Activated T-helper 1 cell treated with anti-CD3 and anti-CD28 coated beads, Interleukin-2, amount 50 U/mL, for 16 hours (primary cell): ENCODE measurements at places on chromosomes 7 and 10.

DNA sequence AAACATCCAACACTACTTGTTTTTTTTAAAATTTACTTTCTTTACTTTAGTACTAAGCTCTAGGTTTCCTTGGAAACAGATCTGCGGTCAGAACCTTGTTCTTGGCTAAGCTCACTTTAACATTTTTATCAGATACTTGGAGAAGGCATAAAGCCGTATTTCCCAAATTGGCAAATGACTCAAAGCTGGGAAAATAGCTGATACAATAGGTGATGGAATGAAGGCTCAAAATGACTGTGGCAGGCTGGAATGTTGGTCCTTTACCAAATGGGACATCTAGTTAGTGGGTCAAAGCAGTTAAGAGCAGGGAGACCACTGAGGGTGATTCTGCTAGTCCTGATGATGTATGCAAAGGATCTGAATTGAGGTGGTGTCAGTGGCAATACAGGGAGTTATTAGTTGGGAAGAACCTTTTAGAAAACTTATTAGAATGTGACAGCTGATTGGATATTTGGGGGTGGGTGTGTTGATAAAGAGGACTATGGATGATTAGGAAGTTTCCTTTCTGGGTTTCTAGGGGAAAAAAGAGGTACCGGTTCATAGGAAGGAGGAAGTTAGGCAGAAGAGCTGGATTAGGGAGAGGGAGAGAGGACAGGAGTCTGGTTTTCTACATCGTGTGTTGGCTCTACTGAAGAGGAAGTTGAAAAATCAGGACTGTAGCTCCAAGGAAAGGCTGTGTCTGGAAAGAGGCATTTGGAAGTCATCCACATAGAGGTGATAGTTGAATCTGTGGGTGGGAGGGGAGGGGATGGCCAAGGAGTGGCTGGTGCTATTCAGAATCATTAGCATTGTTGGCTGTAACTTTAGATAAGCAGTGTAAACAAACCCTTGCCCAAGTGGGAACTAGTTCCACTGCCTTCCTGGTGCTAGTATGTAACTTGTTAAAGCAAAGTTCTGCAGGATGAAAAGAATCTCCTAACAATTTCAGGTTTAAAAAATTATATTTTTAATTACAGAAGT lies 13.1 kb downstream of the PLCE1 start:
- DNase-seq: no peak

- no peak for DNase-seq
Observed at GRCh38 chr10:527416-527815, 162.1 kb downstream of the DIP2C start.

DNA sequence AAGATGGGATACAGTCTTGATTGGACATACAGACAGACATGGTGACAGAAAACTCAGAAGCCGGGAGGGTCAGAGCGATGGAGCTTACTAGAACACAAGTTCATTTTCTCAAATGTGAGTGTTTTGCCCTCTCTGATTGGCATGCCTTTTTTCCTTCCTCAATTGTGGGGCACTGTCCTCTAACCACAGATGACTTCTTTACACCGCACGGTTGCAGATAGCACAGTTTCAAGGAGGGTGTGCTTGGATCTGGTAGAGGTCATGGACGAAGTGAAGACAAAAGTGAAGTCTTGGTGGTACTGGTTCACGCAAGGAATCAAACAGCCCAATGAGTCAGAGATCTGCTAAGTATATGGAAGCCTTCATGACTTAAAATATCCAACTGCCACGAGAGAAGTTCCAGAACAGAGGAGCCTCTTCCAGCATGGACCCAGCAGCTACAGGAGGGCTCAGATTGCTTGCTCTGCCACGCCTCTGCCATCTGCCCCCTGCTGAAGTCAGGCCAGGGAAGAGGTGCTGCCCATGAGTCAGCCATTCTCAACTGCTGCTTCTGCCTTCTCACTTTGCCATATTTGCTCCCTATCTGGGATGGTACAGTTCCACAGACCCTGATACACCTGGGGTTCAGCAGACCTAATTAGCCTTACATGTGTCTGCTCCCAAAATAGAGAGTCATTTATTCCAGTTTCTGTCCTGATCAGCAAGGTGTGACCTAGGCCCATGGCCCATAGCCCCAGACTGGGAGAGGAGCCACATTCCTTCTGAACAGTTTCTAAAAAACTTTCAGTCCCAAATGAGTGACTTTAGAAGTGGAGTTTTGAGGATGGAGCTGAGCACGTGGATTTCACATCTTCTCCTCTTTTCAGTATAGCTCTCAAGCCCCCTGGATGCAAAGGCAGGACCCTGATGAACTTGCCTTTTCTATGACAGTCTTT lies 413.8 kb downstream of the KCNMA1 start:
- DNase-seq: no peak

DNA sequence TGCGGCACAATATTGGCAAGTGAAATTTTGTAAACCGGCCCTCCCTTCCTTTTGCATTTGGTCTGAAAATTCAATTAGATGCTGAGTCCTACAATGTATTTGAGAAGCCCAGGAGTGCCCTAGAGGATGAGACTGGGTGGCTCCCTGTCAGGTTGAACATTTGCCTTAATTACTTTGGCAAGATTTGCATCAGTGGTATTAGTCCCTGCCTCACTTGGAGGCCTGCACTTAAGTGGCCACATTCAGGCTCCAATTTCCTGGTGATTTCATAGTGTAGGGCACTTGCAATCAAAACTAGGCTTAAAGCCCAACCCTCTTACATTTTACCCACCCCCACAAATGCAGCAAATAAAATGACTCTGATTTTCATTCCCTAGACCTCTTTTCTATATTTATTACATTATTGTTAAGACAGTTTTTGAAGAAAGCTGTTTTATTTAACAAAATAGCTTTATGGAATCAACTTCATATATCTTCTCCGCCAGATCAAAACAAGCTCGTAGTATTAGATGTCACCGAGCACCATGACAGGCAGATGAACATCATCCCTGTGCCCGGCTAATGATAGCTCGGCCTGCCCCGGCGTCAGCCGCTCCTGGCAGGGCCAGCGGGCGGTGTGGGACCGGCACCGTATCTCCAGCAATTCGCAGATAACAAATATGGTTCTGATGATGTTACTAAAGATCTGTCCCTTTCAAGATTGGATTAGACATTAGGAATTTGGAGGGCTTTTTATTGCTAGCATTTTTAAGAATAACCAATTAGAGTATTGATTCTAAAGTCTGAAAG lies 73.6 kb downstream of the EGFR start:
- no peak for DNase-seq
